ENCODE measurements at places on chromosomes 6 and 20.

- DNase-seq: no peak
Observed at GRCh38 chr6:106763361-106763760, 134.0 kb downstream of the QRSL1 start.

- peak; percentile 45 for DNase-seq
Observed at GRCh38 chr6:119446609-119447008, 97.0 kb upstream of the MAN1A1 start.

DNA sequence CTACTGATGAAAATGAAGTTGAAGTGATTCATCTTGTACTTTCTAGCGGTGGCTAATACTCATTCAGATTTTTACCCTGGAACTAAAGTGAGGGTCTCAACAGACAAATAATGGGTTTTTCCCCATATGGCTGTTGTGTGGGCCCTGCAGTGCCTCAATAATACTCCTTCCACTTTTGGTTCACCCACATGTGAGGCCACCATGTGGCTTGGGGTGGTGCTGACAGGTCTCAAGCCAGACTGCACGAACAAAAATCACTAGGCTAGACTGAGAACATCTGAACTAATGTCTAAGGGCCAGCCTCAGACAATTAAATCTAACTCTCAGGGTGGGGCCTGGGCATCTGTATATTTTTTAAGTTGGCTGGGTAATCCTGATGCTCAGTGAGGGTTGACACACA lies 7.9 kb upstream of the COL12A1 start:
- no peak for DNase-seq

- no peak for DNase-seq
Observed at GRCh38 chr6:90691823-90692222, 105.0 kb upstream of the MAP3K7 start.

DNA sequence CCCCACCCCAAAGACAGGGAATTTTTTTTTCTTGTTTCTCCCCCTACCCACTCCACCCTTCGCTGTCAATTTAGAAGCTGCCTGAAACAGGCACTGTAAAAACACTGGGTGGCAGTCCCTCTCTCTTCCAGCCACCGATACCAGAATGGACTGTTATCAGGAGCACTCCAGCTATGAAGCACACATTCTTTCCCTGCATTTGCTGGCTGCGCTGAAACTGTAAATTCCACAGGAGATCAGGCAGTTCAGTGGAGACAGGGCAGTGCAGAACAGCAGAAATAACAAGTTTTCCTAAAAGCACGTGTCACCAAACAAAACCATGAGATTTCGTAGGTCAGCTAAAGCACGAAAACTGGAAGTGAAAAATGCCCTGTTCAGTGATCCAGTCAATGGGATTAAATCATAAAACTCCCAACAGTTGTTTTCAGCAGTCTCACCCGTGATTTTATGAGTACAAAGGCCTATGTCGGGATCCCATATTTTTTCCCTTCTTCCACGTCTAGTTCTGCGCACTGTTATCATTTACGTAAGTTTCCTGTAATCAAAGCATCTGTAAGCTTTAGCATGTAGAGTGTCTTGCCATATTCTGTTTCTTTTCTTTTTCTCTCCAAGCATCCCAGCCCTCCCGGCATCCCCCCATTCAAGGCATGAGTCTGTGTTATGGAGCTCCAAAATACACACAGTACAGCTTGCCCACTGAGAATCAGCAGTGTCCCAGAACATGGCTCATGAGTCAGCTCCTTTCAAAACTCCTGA lies 359.9 kb upstream of the EPHA7 start:
- no peak for DNase-seq

- no peak for DNase-seq
Observed at GRCh38 chr6:161462148-161462547, 188.3 kb upstream of the AGPAT4 start.

DNA sequence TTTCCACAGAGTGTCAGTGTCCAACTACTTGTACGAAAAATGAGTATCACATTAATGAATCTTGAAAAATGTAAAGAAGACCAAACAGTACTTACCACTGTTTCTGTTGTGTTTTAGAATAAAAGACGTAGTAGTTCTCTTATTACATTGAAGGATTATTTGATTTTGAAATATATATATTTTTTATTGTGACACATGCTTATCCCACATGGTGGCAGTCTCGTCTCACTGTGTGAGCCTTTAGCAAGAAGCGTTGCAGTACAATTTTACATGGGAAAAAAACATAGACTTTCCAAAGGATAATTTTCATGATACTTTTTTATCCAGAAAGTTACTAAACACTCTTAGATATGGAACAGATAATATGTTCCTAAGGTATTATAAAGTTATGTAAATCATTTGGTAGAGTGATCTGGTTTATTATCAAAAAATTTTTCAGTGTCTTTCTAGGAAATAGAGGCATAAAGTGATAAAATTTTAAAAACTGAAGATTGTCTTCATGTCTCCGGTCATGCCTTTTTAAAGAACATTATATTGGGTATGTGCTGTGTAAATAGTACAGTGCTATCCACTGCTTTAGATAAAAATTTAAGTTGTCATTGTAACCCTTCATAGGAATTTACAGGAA lies 117.5 kb upstream of the SAMD5 start:
- DNase-seq: peak; percentile 15

GRCh38 chr6:46407776-46408530 lies 83.3 kb downstream of the RCAN2 start:
- no peak for DNase-seq

- no peak for DNase-seq
Observed at GRCh38 chr20:6644813-6645628, 122.5 kb upstream of the BMP2 start.

DNA sequence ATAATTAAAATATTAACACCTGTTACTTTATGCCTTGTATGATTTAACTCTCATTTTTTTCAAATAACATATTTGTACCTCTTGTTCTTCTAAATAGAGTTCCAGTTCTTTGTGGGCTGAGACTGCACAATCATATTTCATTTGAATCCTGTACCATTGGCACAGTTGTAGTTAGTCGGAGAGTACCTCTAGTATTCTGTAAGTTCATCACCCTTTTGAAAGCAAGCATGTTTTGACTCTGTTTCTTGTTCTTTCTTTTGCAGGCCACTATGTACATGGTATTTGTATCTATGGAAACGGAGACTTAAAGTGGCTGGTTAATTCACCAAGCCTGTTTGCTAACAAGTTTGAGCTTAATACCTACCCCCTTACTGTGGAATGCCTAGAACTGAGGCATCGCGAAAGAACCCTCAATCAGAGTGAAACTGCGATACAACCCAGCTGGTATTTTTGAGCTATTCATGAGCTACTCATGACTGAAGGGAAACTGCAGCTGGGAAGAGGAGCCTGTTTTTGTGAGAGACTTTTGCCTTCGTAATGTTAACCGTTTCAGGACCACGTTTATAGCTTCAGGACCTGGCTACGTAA lies 68.2 kb downstream of the C6orf52 start:
- no peak for DNase-seq

DNA sequence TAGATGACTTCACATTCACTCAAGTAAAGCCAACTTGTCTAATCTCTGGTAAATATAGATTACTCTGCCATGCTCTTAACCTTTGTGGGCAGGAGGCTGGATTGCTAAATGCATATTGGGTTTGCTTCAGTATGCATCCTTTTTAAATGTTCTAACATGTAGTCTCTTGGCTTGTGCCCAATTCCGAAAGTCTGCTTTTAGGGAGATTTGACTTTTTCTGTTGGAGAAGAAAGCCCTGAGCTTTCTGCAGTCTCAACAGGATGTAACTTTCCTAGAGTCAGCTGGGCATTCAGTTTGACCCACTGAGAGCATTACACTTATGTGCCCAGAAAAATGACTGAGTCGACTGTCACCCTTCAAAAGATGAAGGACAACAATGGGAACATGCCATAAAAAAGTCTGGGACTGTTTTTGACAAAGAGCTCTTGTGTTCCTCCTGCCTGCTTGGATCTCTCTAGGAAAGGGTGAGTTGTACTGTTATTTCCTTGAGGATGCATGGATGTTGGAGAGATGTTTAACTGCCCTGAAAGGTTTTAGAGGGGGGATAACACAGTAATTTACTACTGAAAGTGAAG lies 299.4 kb downstream of the ZFAND3 start:
- DNase-seq: no peak

DNA sequence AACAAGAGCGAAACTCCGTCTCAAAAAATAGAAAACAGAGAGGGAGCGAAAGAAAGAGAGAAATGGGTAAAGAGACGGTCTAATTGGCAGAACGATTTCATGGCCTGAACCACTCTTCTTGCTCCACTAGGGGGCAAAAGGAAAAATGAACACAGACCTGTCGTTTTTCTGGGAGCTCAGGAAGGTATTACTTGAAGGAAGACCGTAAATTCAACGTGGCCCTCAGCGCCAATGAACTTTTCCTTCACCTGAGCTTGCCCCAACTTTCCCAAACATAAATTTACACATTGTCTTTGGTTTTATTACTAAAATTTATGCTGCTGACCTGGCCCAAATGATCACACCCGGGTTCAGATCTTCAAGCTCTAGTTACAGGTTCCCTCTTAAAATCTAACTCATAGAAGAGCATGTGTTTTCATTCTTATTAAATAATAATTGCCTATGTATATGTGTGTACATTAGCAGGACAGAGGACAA lies 67.3 kb downstream of the ATP9A start:
- DNase-seq: peak; percentile 70
